ENCODE measurements at places on chromosomes 2 and 18.

DNA sequence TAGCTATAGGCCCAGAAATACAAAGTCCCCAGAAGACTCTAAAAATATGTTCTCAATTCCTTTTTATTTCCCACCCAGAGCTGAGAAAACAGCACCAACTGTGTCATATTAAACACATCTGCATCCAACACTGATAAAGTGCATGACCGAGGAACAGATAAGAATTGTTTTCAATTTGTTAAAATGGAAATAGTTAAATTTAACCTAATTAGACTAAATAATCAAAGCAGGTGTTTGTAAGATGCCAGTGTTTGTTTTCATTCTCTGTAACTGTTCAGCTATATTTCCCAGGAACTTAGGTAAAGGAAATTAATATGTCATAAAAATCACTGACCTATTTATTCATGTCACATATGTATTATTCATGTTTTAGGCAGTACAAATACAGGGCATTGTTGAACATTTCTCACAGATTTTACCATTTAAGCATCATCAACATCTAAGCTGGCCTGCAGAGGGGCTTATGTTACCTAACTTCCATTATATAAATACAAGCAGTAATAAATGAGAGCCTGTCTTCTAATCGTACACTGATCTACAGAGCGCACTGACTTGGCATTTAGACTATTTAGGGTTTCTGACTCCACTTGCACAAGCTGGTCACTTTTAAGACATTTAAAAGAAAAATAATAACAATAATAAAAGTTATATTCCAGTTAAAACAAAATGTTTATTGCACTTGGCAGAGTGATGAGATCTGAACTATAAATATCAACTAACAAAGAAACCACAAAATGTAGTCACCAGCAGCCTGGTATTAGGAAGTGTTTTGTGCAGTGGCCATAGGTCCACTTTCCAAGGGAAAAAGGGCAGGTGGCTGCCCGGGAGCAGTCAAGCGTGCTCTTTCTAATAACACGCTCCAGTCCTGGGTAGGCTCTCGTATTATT, 86.6 kb upstream of the ZFP36L2 start:
- DNase-seq: no peak

DNA sequence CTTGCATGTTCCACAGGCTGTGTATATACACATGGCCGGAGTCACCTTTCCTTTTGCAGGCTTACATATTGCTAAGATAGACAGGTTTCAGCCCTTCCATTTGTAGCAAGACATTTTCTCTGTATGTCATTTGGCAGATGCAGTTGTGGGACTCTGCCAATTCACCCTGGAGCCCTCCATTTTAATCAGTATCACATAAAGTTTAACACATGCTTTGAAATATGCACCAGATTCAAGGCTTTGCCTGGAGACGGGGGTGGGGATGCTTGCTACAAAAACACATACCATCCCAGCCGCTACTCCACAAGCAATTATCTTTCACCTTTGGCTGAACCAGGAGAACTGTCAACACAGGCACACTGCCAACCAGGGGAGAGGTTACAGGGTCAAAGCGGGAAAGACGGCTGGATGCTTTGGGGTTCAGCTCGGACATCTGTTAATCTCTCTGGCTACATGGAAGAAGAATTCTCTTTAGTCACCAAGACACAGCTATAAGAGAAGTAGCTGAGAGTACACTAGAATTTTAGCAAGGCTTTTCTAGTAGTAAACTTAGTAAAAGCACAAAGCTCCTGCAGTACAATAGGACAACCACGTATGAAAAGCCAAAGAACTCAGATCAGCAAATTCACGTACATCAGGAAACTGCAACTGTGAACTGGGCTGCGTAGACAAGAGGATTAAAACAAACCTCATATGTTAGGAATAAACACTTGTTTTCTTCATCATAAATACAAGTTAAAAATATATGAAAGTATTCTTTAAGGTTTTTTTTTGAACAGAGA, 130.9 kb downstream of the EXOC6B start:
- DNase-seq: no peak

DNA sequence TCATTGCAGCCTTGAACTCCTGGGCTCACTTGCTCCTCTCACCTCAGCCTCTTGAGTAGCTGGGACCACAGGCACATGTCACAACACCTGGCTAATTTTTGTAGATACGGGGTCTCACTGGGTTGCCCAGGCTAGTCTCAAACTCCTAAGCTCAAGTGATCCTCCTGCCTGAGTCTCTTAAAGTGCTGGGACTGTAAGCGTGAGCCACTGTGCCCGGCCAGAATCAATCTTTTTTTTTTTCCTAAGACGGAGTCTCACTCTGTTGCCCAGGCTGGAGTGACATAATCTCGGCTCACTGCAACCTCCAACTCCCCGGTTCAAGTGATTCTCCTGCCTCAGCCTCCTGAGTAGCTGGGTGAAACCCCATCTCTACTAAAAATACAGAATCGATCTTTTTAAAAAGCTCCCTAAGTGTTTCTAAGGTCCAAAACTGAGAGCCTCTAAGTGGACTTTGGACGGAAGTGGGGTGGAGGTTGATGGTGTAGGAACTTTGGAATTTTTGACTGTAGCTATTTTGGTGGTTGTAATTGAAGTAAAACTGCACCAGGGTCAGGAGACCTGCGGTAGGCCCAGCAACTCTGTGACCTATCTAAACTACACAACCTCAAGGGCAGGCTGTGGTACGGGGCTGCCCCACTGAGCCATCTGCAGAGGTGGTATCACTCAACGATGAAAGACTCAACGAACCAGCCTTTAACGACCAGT, 82.9 kb downstream of the POLR1A start:
- no peak for DNase-seq

- DNase-seq: no peak
Measured at GRCh38 chr2:3265981-3266924, 111.4 kb downstream of the EIPR1 start.

GRCh38 chr2:55995211-55995610, 71.6 kb upstream of the EFEMP1 start:
- DNase-seq: no peak

DNA sequence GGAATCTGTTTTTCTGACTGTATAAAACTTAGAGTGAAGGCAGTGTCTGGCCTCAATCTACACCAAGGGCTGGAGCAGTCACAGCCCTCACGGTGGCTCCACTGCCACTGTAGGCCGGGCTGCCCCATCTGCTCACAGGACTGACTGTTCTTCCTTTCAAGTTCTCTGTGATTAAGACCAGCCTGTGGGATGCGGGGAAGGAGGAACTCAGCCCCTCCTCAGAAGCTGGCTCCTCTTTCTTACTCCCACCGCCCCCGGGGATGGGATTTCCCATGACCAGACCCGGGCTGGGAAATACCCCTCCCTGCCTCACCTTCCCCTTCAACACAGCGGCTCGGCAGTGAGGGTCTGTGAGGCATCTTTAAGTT, 106.0 kb downstream of the COPS8 start:
- no peak for DNase-seq

DNA sequence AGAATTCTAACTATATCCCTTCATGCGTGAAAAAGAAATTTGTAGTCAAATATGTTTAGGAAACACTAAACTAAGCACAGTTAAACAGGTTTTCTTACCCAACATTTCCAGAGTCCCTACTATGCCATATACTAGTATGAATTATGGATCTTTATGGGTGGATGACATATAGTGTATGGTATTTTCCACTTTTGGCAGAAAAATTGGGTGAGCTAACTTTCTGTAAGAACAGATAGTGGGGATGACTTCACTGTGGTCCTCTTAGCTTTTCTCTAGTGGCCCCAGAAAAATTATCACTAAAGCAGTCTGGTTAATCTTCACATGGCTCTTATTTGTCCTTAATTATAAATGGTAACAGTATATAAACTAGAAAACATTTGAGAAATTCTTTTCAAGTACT, 240.0 kb upstream of the GULP1 start:
- DNase-seq: no peak

- DNase-seq: no peak
Measured at GRCh38 chr2:239316562-239317465, 84.0 kb downstream of the HDAC4 start.
